HEK293T (cell line): ENCODE measurements at places on chromosomes 12 and 14.

GRCh38 chr14:38901791-38902190 is 201.2 kb downstream of the SEC23A start:
- DNase-seq = no peak

DNA sequence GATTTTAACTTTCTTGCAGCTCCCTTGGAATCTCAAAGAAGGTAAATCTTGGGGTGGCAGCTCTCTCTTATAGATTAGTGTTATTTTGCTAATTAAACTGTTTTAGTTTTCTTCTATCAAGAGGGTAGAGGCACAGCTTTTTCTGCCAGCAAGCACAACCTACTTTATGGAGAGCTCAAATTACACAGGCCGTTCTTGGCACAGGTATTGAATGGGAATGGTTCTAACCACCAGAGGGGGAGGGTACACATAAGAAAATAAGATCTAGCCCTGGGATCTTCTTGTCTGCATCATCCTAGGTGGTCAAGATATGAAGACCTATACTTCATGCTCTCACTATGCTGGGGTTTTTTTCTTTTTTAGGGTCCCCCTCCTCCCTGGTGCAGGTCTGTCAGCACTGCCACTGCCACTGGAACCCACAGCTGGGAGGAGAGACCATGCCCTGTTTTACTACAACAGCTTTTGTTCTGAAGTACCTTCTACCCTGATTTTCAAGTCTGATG is 48.6 kb upstream of the STAC3 start:
- DNase-seq = no peak

GRCh38 chr12:112950701-112951100 is 12.4 kb downstream of the OAS3 start:
- DNase-seq = no peak

- no peak for DNase-seq
These were observed 5.3 kb upstream of the DICER1 start for GRCh38 chr14:95162641-95163040.

- no peak for DNase-seq
These were observed 4.6 kb upstream of the DAO start for GRCh38 chr12:108875280-108875679.

DNA sequence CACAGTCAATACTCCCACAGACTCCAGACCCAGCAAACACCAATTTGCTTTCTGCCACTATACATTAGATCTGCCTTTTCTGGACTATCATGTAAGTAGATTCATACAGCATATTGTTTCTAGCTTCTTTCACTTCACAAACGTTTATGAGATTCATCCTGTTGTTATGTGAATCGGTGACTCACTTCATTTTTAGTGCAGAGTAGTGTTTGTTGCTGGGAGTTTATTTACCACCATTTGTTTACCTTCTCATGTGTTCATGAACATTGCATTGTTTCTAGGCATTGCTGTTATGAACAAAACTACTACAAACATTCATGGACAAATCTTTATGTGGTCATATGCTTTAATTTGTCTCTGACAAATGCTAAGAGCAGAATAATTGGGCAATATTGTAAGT is 807.8 kb upstream of the TMEM132C start:
- no peak for DNase-seq

- DNase-seq = no peak
These were observed 81.4 kb downstream of the PIWIL1 start for GRCh38 chr12:130419116-130419515.

- no peak for DNase-seq
These were observed 445.4 kb downstream of the BCL11B start for GRCh38 chr14:98826618-98827017.

- DNase-seq = no peak
These were observed 394.6 kb downstream of the PAWR start for GRCh38 chr12:79296133-79296532.

DNA sequence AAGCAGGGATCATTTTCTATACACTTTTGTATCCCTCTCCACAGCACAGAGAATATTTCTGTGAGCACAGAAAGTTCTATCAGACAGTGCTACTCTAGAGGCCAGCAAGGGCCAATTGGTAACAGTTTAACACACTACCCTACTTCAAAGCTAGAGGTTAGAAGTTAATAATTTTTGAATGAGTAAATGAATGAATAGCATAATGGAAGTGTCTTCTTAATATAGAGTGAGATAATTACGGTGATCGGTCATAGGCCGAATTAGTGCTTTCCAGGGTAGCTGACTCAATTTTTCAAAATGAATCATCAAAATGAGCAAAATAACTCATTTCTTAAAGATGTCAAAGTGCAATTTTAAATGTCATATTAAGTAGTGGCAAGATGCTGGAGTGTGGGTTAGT is 67.0 kb upstream of the CCDC198 start:
- DNase-seq = no peak

GRCh38 chr14:33737446-33737845 is 213.4 kb downstream of the EGLN3 start:
- no peak for DNase-seq

DNA sequence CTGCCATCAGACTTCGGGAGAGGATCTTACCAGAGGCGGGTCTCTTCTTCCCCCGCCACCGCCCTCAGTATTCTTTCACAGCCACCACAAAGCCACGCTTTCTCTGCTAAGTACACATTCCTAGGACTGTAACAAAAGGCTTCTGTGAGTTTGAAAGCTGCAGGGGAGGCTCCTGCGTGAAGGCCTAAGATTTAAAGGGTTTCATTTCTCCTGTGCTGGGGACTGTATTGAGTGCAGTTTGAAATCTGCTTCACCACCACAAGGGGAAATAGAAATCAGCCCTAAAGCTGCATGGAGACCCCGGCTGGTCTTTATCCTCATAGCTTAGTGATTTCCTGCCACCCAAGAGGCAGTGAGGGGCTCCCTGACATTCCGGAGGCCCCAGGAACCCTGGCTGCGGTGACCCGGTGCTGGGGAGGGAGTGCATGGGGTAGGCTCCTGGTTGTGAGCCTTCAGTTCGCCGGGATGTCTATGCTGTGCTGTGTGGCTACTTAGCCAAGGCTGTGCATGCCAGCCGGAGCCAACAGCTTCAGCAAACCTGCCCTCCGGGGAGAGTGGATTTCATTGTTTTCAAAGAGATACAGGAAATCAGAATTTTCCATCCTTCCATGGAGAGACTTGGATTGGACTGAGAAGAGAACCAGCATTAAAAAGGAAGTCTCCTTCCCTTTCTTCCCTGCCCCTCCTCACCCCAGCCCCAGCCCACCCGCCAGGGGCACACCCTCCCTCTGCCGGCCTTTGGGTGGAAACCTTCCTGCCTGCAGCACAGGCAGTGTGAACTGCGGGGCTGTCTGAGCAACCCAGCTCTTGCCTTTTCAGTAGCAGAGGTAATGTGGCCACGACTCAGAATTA is 163.3 kb downstream of the ETV6 start:
- DNase-seq = no peak

DNA sequence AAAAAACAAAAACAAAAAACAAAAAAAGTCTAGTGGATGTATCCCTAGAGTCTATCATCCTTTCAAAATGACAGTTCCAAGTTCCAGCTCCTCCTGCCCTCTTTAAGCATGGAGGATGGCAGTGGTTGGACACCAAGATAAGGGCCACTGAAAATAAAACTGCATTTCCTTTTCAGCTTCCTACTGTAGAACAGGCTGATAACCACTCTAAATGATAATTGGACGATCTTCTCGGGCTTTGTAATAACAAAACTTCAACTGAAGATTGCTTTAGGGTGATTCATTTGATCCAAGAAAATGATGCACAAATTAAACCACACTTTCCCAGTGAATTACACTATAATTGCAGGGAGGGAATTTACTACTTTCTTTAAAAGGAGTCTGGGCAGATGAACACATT is 42.2 kb upstream of the CRACR2A start:
- no peak for DNase-seq

- no peak for DNase-seq
These were observed 39.2 kb downstream of the NFKBIA start for GRCh38 chr14:35365130-35366055.

DNA sequence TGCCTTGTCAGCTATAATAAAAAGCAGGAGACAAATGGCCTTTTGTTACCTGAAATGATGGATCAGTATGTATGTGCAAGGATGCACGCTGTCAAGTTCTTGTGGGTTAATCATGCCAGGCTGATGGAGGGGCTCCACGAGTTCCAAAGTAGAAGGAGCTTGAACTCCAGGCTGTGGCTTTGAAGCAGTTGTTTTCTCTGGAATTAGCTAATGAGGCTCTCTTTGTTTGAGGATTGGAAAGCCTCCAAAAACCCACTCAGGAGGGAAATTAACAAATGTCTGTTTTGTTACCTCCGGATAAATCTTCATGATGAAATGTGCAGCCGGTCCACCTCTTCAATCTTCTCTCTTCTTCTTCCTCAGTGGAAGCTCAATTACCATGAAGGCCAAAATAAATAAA is 605.5 kb downstream of the DIO2 start:
- no peak for DNase-seq

DNA sequence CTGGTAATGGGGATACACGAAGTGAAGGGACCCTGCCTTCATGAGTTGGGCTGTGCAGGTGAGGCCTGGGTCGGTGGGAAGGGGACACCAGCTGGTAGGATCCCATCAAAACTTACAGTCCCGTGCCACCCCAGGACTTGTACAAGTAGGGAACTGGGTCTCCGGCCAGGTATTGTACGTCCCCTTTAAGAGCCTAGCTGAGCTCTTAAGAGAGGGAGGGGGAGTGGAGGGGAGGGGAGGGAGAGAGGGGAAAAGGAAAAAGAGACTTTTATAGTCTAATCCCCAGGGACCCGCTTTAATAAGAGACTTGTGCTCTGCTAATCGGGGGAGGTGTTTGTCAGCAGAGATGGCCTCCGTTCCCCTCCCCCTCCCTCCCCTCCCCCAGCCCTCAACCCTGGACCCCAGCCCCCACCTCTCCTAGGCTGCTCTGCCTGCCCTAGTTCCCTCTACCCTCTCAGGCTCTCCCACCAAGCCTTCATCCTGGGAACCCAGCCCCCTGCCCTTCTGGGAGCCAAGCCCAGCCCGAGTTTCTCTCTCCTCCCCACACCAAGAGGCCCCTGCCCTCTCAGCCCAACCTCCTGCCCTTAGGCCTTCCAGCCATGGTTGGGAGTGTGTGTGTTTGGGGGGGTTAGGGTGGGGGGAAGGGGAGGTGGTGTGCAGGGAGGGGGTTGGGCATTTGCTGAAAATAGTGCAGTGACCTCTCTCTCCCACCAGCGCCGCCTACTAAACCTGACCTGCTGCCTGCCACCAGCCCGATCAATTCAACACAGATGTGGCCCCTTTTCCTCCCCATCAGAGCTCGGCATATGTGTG is 2.6 kb downstream of the GDF11 start:
- peak; percentile 60 for DNase-seq

DNA sequence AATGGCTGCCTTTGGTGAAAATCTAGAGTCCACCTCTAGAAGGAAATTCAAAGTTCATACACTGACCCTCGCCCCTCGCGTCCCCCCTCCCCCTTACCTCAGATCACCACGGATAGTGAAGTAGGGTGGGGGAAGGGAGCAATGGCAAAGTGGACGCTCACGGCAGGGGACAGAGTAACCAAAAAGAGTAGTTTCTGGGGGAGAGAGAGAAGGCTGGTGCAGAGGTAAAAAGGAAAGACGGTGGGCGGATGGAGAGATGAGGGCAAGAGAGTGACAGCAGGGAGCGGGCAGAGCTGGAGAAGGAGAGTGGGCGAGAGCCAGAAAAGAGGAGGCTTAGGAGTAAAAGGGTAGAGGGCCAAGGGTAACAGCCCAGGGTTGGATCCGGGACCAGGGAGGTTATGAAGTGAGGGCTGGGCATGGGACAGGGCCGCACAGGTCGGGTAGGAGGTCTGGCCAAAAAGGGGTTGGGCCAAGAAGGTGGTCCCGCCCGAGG is 423 bp downstream of the ALDH6A1 start:
- DNase-seq = no peak

DNA sequence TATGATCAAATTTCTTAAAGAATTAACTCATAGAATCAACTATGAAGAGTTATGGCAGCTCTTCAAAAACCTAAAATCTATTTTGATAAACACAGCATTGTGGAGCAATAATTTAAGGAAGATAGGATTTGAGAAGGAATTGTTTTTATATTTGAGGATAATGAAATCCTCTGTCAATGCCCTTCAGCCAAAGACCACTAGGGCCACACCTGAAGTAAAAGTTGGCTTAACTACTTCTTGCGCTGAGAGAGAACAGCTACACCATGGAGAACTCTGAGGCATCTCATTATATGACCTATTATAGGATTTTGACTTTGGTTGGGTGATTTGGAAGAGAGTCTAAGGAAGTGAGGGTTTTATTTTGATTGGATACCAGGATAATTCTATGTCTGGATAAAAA is 237.2 kb downstream of the TMTC2 start:
- DNase-seq = no peak

GRCh38 chr12:18690653-18691052 is 47.2 kb downstream of the PLCZ1 start:
- no peak for DNase-seq

GRCh38 chr14:95577067-95577800 is 42.4 kb downstream of the GLRX5 start:
- no peak for DNase-seq

DNA sequence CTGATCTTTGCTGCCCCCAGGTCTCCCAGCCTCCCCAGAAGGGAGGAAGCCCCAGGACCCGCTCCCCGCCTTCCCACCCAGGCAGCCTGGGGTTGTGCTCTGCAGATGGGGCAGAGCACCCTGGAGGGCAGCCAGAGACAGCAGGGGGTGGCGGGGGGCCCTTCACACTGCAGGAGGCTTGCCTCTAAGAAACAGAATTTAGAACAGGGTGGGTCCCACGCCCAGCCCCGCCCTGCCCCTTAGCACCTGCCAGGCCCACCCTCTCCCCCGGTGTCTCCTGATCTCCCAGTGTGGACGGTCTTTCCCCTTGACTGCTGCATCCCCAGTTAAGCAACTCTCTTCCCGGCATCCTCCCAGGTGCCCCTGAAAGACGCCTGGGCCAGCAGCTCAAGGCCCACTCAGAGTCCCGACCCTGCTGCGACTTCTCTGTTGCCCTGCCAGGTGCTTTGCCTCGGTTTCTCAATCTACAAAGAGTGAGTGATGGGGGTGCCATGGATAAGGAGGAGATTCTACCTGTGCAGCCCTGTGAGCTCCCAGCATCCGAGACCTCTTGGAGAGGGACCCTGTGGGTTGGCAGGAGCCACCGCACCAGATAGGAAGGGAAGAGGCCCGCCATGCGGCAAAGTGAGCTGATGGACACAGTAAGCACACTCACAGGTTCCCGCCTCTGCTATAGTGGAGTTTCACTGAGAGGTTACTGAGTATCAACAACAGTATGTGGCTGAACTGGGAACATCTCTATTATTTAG is 327.1 kb upstream of the FKBP4 start:
- no peak for DNase-seq

- no peak for DNase-seq
These were observed 26.0 kb downstream of the ASPG start for GRCh38 chr14:104111301-104112112.

GRCh38 chr14:106024983-106025604 is 498.7 kb downstream of the TMEM121 start:
- DNase-seq = no peak

- no peak for DNase-seq
These were observed 14.6 kb downstream of the ACTN1 start for GRCh38 chr14:68964300-68965093.

- no peak for DNase-seq
These were observed 526 bp upstream of the MRPL42 start for GRCh38 chr12:93466625-93467350.

- no peak for DNase-seq
These were observed 37.7 kb downstream of the C12orf75 start for GRCh38 chr12:105368047-105368646.
